Mesenteric fat pad (tissue), 1 donor: ENCODE measurements at places on chromosomes 16 and 17. TPM values are rescaled to one million over a fixed set of nuclear protein-coding genes. Genes with fewer than 3 reads are reported as not detected.

DNA sequence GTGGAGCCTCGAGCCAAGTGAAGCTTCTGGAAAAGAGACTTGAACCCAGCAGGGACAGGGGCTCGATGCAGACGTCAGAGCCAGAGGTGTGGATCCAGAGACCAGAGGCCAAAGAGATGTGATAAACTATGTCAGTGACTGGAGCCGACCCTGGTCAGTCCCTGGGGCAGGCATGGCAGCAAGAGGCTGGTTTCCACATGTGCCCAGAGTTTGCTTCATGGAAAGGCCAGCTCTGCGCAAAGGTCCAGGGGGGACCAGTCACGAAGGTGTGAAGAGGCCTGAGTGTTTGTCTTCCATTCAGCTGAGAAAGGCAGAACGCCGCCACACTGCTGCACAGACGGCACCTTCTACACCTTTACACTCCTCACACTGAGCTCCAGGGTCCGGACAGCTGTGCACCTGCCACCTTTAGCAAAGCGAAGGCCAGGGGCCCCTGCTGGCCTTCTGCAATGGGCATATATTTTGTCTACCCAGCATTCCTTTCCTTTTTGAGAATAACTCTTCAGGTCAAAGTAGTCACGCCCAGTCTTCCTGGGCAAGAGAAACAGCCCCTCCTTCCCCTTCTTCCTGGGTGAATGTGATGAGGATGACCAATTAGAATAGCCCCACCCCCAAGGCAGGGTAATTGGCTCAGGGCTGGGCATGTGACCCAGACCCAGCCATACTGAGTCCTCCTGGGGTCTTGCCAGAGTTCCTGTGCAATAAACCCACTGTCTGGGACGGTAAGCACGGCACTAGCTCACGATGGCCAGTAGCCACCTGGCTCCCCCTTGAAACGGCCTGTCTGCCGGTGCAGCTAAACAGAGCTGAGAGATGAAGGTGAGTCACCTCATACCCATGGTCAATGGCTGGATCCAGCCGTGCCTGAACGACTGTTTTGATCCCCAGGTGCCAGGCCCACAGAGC lies 2.3 kb upstream of the RPH3AL start:
- DNase-seq: no peak

DNA sequence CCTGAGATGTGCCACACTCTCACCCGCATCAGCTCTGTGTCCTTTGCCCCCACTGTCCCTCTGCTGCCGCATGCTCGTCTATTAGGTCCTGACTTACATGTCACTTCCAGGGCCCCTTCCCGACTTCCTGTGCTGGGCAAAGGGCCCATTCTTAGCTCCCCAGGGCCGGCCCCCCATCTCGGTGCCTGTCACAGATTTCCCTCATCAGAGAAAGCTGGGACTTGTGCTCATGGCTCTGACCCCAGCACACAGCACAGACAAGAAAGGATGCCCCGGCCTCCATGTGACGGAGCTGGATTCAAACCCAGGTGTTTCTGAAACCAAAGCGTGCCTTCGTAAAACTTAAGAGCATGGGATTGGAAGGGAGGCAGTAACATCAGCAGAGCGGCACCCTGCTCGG lies 5.9 kb upstream of the MAPK7 start:
- DNase-seq: no peak

MYCBPAP gene
- 0.61 TPM for total RNA-seq

RNF222 gene
- total RNA-seq: not detected

GRCh38 chr16:21684199-21684598 lies 20.4 kb downstream of the OTOA start:
- DNase-seq: no peak

SLC9A5 gene
- 0.55 TPM for total RNA-seq

CHD9NB gene
- total RNA-seq: 0.48 TPM

PIK3R5 gene
- 34.5 TPM for total RNA-seq

- no peak for DNase-seq
Observed at GRCh38 chr17:17106756-17107155, 64.5 kb downstream of the MPRIP start.

DNA sequence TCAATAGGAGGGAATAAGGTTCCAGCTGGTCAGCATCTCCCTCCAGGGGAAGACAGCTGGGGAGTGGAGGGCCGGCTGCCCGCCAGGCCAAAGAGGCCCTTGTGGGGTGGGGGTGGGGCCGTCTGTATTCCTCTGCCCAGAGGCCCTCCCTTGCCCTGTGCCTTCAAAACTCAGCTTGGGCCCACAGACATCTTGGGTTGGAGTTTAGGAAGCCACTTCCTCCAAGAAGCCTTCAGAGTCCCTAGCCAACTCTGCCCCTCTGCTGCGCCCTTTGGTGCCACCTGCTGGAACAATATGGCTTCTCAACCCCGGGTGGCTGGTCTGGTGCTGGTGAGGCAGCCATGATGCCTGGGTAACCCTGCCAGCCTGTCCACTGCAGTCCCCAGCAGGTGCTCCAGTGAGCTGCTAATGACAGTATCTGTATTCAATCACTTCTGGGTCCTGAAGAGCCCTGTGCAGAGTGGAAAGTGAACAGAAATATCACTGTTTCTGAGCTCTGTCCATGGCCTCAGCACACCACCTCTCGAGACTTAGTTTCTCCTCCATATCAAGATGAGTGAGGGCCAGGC lies 16.7 kb downstream of the HSD11B2 start:
- DNase-seq: no peak

CES4A gene
- total RNA-seq: 12.5 TPM

ATAD5 gene
- total RNA-seq: 1.0 TPM

DNA sequence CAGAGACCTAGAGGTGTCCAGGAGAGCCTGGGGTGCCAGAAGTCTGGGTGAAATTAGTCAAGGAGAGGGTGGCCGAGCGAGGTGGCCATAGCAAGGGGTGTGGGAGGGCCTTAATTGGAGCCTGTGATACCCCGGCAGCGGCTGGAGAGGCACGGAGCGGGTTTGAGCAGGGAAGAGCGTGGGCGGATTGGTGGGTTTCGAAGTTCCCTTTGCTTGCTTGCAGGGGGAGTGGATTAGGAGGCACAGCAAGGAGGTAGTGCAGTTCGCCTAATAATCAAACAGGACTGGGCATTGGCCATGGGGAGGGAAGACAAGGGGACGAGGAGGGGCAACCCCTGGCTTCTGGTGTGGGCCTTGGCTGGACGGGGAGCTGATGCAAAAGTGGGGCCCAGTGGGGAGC lies 5.4 kb upstream of the FAM83G start:
- no peak for DNase-seq

DNA sequence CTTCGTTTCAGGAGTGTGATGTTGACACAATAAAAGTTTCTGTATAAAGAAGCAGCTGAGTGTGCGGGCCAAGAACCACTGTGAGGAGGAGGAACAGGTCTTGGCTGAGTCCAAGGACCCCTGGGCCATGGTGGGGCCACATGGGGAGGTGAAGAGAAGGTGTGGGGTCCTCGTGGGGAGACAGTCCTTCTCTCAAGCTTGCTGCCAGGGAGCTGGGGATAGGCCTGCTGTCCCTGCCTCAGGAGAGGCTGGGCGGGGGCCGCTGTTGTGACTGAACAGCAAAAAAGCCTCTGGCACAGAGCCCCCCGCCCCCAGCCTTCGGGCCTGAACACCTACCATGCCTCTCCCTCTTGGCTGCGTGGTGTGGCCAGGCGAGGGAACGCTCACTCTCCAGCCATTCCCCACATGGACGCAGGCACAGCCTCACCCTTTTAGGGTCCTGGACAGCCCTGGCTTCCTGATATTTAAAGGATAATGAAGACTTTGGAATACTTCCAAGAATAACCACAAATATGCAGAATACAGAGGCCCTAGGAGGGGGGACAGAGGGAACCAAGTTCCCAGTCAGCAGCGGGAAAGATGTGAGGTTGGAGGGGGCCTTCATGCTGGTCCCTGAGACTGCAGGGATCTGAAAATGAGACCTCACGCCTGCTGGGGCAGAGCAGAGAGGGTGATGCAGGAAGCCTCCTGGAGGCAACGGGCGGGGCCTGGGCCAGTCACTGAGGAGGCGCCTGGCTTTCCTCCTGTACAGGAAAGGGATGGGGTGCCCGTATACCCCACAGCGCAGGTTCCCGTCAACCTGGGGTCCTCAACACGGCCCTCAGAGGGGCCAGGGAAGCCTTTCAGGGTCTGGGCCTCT lies 100.0 kb upstream of the CREBBP start:
- no peak for DNase-seq

PPP4C gene
- total RNA-seq: 81.1 TPM

DNA sequence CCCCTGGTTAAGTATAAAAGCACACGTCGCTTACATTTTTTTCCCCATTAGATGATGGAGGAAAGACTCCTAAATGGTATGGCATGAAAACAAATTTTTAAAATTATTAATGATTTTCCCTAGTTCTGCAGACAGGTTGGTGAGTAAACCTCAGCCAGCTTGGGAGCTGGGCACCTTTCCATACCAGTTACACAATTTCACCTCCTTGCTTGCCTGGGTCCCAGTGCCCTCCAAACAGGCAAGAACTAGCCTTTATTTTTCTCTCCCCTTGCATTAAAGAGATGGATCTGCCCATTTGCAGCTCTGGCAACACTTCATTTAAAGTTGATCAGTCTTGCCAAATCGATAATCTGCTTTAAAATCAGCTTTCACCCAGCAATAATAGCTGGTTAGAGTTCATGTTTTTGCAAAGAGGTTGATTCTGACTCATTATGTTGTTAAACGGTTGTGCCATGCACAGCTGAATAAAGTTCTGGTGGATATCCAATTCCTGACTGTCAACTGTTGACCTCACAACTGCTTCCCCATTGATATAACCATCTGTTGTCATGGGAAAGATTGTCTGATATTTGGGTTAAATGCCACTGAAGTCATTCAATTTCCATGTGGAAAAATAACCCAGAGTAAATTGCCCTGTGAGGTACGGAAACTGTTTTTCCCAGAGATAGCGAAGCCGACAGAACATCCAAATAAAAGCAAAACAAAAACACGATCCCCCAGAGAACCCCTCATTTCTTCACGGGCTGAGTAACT lies 1.3 kb downstream of the C17orf58 start:
- no peak for DNase-seq
